ENCODE measurements at places on chromosomes 13 and 19.

DNA sequence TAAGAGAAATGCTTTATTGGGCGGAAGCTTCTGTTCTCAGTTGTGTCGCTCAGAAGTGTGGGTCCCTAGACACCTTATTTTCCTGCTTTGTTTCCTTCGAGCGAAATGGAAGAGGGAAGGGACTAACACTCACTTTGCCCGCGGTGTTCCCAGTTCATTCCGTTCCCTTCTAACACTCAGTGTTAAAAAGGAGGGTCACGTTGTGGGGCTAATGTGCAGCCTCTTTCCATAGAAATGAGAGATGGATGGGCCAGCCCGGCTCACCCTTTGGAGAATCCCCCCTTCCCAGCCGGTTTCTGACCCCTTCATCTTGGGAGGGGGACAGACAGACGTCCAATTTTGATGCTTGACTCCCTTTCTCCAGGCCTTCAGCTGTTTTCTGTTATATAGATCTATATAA is 2.3 kb downstream of the ATP11A start:
- no peak for DNase-seq

DNA sequence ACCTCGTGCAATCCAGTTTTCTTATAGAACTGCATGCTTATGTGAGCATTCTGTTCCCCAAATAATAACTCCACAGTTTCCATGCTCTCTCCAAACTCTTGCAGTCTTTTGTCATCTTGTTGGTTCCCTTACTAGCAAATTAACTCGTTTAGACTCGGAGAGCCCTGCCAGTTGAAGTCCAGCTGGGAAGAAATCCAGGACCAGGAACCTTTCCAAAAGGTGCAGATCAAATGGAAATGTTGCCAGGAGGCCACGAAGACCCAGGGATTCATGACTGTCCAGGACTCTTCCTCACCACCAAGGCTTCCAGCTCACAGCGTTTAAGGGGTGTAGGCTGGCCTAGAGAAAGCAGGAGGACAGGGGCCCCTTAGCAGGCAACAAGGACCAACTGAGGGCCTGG is 2.1 kb upstream of the TDRD12 start:
- DNase-seq, result no peak

- DNase-seq, result no peak
Measured at GRCh38 chr19:35048911-35049411, 7.4 kb downstream of the HPN start.

DNA sequence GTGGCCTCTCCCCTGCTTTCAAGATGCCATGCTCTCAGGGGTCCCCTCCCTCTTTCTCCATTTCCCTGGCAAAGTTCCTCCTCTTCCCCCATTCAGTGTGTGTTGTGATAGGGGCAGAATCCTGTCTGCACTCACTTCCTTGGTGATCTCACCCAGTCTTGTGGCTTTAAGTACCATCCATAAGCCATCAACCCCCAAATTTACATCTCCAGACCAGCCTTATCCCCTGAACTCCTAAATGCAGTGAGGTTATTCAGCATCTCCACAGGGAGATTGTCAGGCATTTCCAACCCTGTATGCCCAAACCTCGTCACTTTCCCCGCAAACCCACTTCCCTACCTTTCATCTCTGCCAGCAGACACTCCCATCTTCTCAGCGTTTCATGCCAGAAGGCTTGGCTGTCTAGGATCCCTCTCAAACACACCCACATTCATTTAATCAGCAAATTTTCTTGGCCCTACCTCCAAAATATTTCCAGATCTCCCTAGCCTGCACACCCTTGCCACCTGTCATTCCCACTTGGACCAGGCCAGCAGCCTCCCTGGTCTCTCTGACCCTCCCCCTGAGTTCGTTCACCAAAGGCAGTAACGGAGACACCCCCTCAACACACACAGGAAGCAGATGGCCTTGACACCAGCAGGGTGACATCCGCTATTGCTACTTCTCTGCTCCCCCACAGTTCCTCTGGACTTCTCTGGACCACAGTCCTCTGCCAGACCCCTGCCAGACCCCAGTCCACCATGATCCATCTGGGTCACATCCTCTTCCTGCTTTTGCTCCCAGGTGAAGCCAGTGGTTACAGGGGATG is at the start of gene HCST:
TSS of gene HCST (plus strand) at position 676 of the 808 bp plus-strand sequence. CDS start at position 741, 65 bp downstream.
- peak; percentile 19 for DNase-seq

- DNase-seq, result no peak
Measured at GRCh38 chr13:86559901-86560300, 760.7 kb upstream of the SLITRK6 start.

DNA sequence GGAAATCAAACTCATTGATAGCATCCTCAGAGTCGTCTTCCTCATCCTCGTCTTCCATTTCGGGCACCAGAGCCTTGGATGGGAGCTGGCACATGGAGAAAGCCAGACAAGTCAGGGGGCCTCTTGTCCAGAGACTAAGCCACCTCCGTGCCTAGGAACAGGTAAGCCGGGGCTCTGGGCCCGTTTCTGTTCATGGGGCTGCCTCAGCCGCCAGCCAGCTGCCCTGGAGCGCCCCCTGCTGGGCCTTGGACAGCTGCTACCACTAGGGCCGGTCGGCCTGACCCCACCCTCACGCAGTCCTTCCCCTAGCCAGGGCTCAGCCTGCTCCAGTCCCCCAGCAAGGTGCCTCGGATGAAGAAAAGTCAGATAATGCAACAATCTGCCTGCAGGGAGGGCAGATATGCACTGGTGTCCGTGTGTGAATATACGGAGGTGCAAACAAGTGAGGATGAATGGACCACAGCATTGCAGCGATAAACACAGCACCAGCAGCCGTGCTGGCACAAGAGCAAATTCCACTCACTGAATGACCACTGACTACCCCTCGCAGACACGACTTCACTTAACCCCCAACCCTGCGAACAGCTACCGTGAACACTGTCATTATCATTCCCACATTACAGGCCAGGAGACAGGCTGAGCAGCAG is 11.9 kb upstream of the PRKD2 start:
- peak; percentile 66 for DNase-seq

- DNase-seq, result no peak
Measured at GRCh38 chr13:77213644-77214043, 113.2 kb downstream of the MYCBP2 start.

DNA sequence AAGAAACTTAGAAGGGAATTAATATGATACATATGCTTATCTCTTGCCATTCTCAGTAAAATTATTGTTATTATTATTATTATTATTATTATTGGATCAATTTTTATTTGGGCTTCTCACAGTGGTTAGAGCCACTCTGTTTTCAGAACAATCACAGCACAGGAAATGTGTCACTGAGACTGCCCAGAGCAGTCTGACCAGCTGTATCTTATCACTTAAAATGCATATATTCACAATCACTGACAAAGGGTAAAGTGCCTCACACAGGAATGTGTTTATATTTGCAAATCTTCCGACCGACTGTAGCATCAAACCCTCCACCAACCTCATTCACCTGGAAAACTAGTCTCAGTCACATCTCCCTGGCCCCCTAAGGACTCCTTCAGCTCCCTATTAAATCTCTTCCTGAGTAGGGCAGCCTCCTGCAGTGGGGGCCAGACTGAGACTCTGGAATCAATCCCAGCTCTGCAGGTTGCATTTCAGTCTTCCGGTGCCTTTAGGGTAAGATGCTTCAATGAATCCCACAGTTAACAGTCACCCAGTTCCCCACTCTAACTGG is 738.3 kb upstream of the SLITRK5 start:
- DNase-seq, result no peak

DNA sequence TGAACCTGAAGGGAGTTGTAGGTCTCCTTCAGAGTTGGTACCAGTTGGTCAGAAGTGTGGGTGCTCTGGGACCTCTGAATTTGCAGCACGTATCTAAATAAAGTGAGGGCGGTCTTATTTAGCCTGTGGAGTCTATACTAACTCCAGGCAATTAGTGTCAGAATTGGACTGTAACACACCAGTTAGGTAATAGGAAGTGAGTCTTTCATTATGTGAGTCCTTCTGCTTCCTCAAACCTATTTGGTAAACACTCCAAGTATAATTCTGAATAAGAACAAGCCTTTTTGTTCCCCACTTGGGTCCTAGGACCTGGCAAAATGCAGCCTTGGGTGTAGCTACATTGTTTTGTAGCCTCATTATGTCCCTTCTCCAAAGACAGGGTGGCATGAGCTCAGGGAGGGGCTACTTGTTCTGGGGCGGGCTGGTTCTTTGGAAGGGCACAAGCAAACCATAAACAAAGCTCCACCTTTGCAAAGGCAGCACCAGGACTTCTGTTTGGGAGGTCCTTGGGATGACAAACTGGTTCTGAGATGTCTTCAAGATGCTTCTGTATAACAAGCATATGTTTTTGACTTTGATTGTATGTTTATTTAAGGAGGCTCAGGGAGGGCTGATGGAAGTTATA is 418.0 kb downstream of the ZNF536 start:
- DNase-seq, result no peak

- no peak for DNase-seq
Measured at GRCh38 chr13:78227709-78228108, 309.1 kb upstream of the EDNRB start.

- peak; percentile 55 for DNase-seq
Measured at GRCh38 chr13:114282041-114282670, 755 bp downstream of the UPF3A start.

DNA sequence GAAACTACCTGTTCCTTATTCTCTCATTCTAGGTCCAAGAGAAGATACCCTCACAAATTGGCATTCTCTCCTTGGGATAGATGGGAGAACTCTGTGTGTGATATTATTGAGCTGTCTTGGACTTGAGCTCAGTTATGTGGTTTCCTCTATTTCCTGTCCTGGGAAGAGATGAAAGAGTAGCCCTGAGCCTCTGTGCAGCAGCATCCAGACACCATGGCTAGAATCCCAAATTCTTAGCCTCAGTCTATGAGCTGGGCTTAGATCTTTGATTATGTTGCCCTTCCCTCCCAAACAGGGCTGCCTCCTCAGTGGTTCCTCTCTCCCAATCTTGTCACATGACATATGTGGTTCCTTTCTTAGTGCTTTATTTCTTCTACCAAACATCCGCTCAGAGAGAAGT is 290.7 kb downstream of the SPRY2 start:
- no peak for DNase-seq

DNA sequence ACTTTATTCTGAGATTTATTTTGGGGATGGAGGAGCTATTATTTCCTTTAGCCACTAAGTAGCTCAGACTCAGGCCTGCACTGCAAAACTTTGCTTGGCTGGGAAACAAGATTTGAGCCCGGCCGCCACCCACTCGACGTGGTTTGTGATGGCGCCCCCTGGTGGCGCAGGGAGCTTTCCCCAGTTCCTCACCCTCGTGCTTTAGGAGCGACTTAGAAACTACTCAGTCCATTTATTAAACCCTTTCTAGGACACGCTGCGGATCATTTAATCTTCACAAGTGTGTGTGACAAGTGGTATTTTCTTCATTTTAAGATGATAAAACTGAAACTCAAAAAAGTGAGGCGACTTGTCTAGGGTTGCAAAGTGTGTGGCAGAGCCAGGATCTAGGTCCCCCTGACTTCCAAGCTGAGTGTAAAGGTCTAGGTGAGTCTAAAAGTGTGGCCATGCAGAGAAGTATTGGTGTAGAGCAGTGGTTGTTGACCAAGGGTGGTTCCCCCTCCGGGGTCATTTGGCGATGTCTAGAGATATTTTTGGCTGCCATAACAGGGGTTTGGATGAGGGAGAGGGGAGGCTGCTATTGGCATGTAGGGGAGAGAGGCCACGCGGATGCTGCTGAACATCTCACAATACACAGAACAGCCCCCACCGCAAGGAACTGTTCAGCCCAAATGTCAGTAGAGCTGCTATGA is 2.2 kb downstream of the CXCL17 start:
- DNase-seq, result peak; percentile 75

DNA sequence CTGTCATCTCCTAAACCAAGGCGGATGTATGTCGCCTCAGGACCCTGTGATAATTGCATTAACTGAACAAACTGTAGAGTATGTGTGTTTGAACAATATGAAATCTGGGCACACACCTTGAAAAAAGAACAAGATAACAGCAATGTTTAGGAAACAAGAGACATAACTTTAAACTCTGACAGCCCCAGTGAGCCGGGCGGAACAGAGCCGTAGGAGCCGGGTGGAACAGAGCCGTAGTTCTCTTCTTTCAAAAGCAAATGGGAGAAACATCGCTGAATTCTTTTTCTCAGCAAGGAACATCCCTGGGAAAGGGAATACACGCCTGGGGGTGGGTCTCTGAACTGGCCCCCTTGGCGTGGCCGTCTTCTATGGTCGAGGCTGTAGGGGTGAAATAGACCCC is 31.8 kb upstream of the ZNF675 start:
- DNase-seq, result no peak

GRCh38 chr13:77574096-77574495 is 38.6 kb downstream of the SCEL start:
- DNase-seq, result no peak

- no peak for DNase-seq
Measured at GRCh38 chr13:41651413-41652058, 194.2 kb downstream of the RGCC start.

DNA sequence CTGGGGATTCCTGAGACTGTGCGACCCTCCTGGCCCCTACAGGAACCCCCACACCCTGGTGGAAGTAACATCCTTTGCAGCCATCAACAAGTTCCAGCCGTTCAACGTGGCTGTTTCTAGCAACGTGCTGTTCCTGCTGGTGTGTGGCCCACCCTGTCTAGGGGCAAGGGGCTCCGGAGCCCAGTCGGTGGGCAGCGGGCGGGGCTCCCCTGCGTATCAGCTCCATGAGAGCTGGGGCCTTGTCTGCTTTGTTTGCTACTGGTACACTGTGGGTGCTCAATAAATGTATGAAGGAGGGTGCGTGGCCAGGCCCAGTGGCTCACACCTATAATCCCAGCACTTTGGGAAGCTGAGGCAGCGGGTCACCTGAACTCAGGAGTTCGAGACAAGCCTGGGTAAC is 10.9 kb downstream of the MPND start:
- DNase-seq, result no peak

DNA sequence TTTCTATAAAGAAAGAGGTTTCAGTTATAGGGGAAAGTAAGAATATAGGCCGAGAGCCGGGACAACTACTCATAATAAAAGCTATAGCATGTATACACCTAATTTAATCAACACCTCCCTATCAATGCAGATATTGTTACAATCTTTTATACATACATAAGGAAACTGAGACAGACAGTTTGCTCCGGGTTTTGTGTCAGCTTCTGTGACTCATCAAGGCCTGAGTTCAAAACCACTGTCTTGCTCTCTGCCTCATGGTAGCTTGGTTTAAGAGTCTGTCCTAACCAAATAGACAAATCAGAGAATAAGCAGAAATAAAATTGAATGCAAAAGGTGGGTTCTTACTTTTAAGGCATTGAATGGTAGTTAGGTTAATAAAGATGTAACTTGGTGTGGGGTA is 222.9 kb downstream of the GGACT start:
- no peak for DNase-seq

DNA sequence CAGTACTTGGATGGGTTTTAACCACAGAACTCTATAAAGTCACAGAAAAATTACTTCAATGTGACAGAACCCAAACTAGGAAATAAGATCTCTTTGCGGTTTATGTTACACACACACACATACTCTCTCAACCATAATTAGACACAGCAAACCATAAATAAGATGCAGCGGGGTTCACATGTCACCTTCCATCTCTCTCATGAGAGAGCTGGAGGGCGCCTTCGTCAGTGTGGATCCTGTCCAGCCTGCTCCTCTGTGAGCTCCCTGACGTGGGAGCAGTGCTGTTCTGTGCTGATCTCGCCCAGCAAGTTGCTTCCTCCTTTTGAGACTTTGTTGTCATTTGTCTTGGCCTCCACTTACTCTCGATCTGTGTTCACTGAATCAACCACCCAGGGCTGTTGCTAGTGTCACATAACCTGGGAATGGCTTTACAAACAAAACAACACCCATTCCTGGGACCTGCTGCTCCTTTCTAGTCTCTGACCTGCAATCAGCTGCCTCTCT is 204.9 kb upstream of the KL start:
- DNase-seq, result no peak

GRCh38 chr19:19121371-19121770 is 16.9 kb downstream of the TMEM161A start:
- DNase-seq, result no peak

All from stimulated activated CD8-positive, alpha-beta memory T cell treated with anti-CD3 and anti-CD28 coated beads, Interleukin-2, amount 100 ng/mL, for 48 hours (primary cell).